ENCODE measurements at places on chromosomes 13 and 19.

- no peak for DNase-seq
Measured at GRCh38 chr19:4556597-4557127, 2.8 kb downstream of the SEMA6B start.

DNA sequence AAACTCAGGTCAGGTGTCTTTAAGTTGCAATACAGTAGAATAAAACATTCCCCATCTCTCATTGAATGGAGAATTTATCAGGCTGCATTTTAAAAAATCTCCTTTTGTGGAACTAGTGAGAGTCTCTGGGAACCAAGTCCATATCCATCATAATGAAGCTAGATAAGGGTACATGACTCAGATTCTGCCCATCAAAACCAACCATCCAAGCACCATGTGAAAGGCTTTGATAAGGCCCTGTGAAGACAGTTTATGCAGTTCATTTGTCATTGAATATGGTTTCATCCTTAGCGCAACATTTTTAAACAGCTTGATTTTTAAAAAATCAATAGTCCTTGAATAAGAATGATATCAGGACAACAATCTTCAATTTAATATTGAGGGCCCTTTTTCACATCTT lies 56.3 kb upstream of the DIAPH3 start:
- DNase-seq, result no peak

DNA sequence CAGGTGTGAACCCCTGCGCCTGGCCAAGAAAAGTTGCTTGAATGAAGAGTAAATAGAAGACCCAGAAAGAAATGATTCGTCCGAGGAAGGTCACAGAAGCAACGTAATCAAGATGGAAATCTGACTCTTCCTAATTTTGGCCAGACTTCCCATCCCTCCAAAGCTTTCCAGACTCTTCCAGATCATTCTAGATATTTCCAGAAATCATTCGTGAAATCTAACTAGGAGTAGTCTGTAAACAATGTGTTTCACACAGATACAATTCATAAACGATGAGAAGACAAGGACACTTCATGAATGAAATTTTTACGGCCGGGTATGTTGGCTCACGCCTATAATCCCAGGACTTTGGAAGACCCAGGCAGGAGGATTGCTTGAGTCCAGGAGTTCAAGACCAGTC lies 9.3 kb upstream of the LDLR start:
- no peak for DNase-seq

DNA sequence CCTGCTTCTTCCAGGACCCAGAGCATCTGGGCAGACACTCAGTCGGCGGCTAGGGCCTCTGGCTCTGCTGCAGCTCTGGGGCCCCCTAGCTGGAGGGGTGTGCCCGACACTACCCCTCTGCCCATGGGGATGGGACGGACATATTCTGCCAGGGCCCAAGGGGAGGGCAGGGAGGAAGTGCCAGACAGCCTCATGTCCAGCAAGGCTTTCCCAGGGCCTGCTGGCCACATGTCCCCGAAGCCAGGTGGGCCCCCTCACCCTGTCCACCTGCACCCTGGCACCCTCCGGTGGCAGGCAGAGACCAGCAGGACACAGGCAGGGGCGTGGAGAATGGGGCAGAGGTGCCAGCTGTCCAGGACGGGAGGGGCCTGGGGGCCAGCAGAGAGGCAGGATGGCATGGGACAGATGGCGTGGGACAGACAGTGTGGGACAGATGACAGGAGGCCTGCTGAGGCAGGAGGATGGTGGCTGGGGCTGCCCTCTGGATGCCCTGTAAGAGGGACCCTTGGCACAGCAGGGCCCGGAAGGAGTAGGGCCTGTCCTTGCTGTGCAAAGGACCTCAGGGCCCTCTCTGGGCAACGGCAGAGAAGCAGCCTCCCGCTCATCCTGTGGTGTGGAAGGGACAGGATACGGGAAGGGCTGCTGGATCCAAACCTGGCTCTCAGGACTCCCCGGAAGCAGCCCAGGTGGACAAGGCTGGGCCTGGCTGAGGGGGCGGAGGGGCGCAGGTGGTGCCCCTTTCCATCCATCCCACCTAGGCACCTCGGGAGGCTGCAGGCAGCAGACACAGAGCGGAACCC lies 29.1 kb downstream of the CEBPG start:
- no peak for DNase-seq

- no peak for DNase-seq
Measured at GRCh38 chr13:89923736-89924135, 1423.8 kb upstream of the MIR17HG start.

DNA sequence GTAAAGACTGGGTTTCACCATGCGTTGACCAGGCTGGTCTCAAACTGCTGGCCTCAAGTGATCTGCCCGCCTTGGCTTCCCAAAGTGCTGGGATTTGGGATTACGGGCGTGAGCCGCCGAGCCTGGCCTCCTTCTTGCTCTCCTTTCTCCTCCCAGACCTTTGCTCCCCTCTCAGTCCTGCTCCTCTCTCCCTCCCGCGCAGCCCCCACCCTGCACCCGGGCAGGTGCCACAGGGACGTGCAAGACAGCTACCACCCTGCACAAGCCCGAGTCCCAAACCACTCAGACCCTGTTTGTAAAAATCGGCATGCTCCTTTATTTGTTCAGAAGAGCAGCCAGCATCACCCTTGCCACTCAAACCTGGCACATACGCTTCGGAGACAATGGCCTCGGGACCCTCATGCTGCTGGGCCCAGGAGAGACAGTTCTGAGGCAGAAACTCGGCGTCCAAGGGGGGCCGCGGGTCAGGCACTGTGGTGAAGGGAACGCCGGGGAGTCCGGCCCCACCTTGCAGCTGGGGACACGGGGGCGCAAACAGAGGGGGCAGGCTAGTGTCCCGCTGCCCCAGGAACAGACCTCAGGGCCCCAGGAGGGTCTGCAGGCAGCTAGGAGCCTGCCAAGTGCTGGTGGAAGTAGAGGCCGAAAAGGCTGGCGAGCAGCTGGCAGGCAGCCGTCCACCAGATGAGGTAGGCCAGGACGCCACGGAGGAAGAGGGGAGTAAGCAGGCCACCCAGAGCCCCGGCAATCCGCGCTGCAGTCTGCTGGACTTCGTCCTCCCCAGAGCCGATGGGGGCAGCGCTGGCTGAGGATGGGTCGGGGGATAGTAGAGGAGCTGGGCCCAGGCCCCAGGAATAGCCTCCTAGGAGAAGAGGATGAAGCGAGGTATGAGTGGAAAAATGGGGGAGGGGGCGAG lies 18.7 kb downstream of the TMEM161A start:
- DNase-seq, result no peak

DNA sequence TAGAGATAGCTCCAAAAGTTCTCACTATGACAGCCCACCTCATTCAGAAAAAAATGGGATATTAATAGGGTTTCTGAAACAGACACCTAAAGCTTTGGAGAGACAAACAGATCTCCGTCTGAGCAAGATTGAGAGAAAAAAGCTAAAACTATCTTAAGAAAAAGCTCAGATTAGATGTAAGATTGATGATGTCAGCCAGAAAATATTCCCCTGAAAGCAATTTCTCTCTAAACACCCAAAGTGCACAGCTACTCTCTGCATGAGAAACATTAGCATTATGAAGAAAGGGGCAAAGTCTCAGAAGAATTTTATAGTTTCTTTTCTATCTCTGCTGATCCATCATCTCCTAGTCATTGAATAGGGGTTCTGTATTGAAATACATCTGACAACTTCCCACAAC lies 148.9 kb downstream of the ZNF737 start:
- no peak for DNase-seq

DNA sequence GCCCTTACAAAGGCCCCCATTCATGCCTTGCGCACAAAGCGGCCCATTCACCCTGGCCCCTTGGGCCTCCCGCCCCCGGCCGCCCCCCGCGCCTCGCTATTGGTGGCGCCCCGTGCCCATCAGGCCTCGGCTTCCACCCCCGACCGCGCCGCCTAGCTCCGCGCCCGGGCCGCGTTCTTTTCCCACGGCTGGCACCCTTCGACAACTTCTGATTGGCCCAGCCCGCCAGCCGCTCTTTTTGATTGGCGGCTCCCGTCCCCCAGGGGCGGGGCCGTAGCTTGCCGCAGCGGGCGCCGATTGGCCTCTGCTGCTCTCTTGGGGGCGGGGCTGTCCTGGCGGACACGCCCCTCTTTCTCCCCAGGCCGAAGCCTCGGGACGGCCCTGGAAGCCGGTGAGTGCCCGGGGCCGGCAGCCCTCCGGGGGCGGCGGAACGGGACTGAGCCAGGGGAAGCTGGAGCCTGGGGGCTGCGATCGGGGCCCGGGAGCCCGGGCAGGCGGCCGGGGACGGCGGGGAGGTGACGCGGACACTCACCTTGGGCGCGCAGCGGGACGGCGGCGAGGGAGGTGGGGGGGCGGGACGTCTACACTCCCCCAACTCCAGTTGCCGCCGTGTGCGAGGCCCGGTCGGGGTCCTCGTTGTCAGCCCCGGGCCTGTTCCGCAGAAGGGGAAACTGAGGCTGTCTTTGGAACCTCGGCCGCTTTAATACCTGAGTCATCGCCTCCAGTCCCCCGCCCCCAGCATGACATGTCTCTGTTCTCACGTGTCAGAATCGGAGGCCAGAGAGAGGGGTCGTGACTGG lies at the start of gene MYH14:
MYH14 (plus strand) TSS at position 342 of the 800 bp plus-strand sequence. CDS start 6,744 bp downstream, outside the sequence.
- peak; percentile 86 for DNase-seq

DNA sequence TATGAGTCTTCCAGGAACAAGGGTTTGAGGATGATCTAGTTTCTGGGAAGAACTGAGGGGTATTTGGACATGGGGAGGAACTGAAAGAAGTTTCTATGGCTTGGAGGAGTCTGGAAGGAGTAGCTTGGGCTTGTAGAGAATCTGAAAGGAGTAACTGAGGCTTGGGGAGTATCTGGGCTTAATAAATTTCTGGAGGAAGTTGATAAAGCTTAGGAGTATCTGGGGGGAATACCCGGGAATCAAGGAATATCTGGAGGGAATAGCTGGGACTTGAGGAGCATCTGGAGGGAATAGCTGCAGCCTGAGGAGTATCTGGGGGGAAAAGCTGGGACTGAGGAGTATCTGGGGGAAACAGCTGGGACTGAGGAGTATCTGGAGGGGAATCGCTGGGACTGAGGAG lies 16.0 kb downstream of the FSD1 start:
- no peak for DNase-seq

GRCh38 chr19:48966541-48967345 lies 1.6 kb downstream of the FTL start:
- no peak for DNase-seq

- no peak for DNase-seq
Measured at GRCh38 chr13:26628706-26629105, 71.2 kb downstream of the WASF3 start.

- no peak for DNase-seq
Measured at GRCh38 chr13:43260999-43261398, 237.6 kb downstream of the DNAJC15 start.

DNA sequence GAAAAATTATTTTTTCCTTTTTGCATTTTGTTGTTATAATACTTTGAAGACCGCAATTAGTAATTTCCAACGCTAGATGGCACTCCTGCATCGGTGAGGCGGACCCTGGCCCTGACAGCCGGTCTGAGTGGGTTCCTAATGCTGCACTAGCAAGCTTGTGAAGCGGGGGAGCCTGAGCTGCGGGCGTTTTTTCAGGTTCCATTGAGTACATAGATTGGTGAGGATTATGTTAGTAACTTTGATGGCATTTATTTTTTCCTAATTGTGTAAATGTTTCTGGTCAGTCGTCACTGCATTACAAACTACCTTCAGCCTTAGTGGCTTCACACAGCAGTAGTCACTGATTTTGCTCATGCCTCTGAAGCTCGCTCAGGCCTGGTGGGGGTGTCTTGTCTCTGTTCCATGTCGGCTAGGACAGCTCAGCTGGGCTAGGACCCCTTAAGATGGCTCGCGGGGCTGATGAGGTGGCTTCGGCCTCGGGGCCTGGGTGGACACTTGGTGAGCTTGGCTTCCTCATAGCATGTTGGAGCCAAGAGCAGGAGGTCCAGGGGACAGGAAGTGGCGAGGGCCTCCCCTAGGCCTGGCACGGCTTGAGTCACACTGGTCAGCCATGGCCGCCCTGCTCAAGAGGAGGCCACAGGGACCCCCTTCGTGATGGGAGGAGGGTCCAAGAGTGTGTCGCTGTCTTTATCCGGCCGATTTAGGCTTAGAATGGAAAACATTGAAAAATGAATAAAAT lies 25.0 kb downstream of the ERCC5 start:
- peak; percentile 33 for DNase-seq

DNA sequence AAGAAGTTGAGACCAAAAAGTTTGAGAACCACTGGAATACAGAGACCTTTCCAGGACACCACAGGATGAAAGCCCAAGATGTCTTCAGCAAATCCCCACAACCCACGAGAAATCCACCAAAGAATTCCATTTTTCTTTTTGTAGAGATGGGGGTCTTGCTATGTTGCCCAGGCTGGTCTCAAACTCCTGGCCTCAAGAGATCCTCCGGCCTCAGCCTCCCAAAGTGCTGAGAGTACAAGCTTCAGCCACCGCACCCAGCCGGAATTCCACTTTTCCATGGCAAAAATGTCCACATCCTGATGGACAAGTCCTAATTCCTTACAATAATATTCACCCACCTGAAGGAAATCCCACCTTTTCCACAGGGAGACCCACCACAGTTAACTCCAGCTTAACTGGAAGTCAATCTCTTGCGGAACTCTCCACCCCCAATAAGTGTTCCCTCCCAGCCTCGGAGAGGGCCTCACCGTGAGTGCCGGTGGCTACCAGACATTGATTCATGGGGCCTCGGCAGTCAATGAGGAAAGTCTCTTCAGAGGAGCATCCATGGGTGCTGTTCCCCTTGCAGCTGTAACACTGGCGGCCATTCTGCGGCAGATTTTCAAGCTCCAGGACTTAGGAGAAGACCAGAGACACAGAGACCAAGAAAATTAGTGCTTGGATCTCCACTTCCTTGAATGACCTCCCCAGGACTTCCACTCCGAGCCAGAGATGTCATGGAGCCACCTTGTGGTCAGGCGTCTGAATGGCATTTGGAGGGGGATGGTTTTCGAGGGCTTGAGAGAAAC lies 12.3 kb upstream of the CADM4 start:
- peak; percentile 40 for DNase-seq

DNA sequence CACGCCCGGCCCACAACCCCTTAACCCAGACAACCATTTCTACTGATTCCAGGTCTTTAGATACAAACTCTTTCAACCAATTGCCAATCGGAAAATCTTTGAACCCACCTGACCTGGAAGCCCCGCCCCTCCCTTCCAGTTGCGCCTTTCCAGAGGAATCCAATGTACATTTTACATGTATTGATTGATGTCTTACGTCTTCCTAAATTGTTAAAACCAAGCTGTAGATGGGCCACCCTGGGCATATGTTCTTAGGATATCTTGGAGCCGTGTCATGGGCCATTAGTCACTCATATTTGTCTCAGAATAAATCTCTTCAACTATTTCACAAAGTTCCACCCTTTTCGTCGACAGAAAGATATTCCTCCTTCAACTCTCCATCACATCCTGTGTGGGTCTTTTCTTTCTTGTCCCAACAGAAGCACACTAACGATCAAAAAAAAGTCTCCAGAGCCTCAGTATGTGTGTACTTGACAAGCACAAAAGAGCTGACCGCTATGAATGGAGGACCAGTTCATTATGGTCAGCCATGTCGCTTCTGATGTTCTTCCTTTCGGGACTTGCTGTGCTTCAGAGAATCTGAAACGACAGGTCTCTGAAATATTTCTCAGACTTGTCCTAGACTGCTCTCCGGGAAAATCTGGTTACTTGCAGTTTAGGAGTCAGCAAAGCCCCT lies 601 bp upstream of the ZNF749 start:
- no peak for DNase-seq

GRCh38 chr19:29478578-29479565 lies 46.9 kb upstream of the VSTM2B start:
- DNase-seq, result no peak

GRCh38 chr19:44955505-44956439 lies 592 bp downstream of the CLPTM1 start:
- no peak for DNase-seq

GRCh38 chr13:64849196-64849595 lies 2380.9 kb downstream of the PCDH9 start:
- no peak for DNase-seq
